ENCODE measurements at places on chromosomes 2 and 18. TPM values are rescaled to one million over a fixed set of nuclear protein-coding genes. Genes with fewer than 3 reads are reported as not detected.

Gene ALLC
- not detected for total RNA-seq

Gene IRS1
- 6.7 TPM for total RNA-seq

Gene DSC3
- 0.18 TPM for total RNA-seq

Gene ZNF892
- 2.9 TPM for total RNA-seq

Gene CHRNG
- not detected for total RNA-seq

Gene ONECUT2
- 0.03 TPM for total RNA-seq

Gene SPTBN1
- total RNA-seq, result 139 TPM

Gene KIAA2012
- not detected for total RNA-seq

Gene TMEFF2
- total RNA-seq, result not detected

Gene SPATA3
- total RNA-seq, result not detected

Gene SKA1
- 1.5 TPM for total RNA-seq

Gene CRACDL
- 0.23 TPM for total RNA-seq

Gene RGPD4
- 0.37 TPM for total RNA-seq

Gene ACOXL
- not detected for total RNA-seq

Gene AQP12A
- total RNA-seq, result not detected

Gene RUFY4
- 0.82 TPM for total RNA-seq

Gene EEF1B2
- 803 TPM for total RNA-seq

Gene NCKAP5
- not detected for total RNA-seq

Gene CCBE1
- 0.32 TPM for total RNA-seq

Gene TGFA
- 8.3 TPM for total RNA-seq

Gene CPO
- not detected for total RNA-seq

Gene CFAP65
- not detected for total RNA-seq

Gene SLC19A3
- total RNA-seq, result not detected

Gene RNF149
- total RNA-seq, result 139 TPM

Gene STEAP3
- 0.22 TPM for total RNA-seq

Gene SPAG16
- total RNA-seq, result 6.0 TPM

Gene AKAIN1
- total RNA-seq, result not detected

Gene EMILIN2
- total RNA-seq, result 19.2 TPM

Gene KIF5C
- 9.5 TPM for total RNA-seq

Gene SLC16A14
- 0.44 TPM for total RNA-seq

Gene EPHA4
- 47.2 TPM for total RNA-seq

Gene GNAL
- 0.25 TPM for total RNA-seq

Gene TMEM37
- total RNA-seq, result 0.60 TPM

Gene GCFC2
- 24.5 TPM for total RNA-seq

Gene ST3GAL5
- 31.2 TPM for total RNA-seq

Gene LYPD6
- total RNA-seq, result not detected

Gene PSMD1
- 48.2 TPM for total RNA-seq

Gene C2orf78
- total RNA-seq, result not detected

Gene GTF2A1L
- total RNA-seq, result not detected

Gene SCG2
- not detected for total RNA-seq

All from T-cell (primary cell).